ENCODE measurements at places on chromosomes 5 and 9. TPM values are rescaled to one million over a fixed set of nuclear protein-coding genes. Genes with fewer than 3 reads are reported as not detected.
A peak's percentile ranks its signal among the peaks of the same experiment; 100 is the strongest.

GRCh38 chr5:102857076-102857818 lies 102.1 kb downstream of the PAM start:
- no peak for DNase-seq

GRCh38 chr9:136381311-136381710 lies 7.8 kb upstream of the CARD9 start:
- DNase-seq, result no peak

DNA sequence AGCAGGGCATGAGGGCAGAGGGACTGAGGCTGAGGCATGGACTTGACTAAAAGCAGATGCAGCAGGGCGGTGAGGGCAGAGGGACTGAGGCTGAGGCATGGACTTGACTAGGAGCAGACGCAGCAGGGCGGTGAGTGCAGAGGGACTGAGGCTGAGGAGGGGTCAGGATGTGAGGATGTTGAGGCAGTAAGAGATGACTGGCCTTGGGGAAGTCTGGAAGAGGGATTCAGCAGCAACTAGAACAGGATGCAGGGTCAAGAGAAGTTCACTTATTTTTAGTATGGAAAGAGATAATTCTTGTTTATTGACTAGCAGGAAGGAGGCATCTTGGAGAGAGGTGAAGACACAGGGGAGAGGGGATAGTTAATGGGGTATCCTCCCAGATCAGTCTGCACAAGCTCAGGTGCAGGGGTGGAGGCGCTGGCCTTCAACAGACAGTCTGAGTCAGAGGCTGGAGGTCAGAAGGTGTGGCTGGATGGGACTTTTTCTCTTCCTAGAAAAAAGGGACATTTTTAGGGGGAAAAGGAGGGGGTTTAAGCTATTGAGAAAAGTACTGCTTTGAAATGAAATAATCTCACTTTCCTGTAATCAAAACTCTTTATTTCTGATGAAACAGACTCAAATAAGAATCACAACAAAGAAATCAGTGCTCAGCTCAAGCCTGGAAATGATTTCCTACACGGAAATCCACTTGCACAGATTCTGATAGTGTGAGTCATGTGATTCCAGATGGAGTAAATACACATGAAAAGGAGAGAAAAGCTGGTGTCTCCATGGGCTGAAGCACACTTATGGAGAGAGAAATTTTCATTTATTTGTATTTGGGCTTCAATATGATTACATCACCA lies 130.9 kb downstream of the PALM2AKAP2 start:
- DNase-seq, result peak; percentile 88

DNA sequence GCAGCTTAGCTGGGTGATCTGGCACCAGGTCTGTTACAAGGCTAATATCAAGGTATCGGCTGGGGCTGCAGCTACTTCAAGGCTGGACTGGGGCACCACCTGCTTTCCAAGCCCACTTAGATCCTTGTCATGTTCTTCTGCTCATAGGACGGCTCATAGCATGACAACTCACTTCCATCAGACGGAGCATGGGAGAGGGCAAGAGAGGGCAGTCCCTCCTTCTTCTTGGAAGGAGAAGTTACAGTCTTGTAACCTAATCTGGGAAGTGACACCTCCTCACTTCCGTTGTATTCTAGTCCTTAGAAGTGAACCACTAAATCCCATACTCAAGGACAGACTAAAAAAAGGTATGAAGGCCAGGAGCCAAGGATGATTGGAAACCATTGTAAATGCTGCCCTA lies 258.2 kb downstream of the MAST4 start:
- no peak for DNase-seq

DNA sequence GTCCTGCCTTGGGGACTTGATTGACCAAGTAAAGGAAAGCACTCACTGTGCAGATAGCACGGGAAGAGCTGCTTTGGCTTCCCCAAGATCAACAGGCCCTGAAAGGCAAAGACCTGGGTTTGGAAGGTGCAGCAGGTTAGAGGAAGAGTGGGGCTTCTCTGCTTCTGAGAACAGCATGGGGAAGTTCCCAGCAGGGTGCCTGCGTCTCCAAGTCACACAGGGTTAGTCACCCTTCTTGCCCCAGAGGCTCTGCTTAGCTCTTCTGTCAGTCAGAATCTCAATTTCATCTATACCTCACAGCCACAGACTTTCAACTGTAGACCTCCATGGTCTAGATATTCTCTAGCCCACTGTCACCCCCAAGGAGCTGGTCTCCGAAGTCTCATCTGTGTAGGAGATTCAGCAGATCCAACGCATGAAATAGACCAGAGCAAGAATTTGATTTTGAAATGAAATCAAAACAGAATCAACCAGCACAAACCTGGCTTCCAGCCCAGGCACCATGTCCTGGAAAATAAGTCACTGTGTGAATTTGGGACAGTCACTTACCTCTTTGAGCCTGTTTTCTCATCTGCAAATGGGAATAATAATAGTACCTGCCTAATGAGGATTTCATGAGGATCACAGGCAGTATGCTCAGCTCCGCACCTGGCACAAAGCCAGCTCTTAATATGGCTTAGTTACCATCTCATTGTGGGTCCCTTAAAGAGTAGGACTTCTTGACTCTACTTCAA lies 64.0 kb downstream of the SFXN1 start:
- DNase-seq, result no peak

DNA sequence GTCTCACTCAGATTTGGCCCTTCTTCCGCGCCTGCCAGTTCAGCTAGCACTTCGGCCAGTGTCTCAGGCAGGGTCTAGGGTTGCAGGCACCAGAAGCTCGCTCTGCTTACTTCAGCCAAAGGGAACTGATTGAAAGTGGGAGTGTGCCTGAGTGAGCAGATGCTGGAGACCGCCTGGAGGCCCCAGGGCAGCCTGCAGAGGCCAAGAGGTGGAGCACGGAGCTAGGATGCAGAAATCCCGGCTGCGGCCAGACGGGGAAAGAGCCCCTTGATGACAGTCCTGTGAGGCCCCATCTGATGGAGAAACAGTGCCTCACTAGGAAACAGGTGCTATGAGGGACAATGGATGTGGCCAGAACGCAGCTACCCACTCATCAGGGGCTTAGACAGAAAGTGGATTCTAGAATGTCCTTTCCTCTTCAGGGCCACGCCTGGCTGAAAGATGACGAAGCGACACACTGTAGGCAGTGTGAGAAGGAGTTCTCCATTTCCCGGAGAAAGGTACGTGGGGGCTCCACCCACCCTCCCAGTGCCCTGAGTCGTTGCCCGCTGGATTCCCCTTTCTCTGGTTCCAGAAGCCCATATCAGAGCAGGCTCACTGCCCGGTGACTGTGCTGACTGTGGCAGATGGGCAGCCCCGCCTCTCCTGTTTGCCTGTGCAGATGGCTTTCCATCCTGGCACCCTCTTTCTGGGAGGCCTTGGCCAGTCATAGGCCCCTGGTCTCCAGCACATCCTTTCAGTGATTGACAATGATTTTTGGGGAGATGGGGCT lies 16.1 kb downstream of the HNRNPH1 start:
- no peak for DNase-seq

GRCh38 chr9:25703701-25704357 lies 25.6 kb upstream of the TUSC1 start:
- DNase-seq, result peak; percentile 44

DNA sequence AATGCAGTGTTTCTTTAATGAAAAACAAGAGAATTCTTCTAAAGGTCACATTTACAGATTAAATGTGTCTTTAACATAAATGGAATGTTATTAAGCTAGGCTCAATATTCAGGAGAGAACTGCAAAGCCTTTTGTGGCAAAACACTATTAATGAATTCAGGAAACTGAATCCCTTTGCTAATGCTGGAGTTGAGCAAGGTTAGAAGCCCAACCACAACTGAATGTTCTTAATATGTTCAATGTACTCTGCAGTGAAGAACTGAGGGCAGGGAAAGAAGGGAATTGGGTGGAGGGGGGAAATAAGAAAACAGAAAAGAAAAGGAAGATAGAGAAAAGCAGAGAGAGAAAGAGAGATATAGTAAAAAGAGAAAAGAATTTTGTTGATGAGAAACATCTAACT lies 276.7 kb upstream of the TMEM161B start:
- no peak for DNase-seq

DNA sequence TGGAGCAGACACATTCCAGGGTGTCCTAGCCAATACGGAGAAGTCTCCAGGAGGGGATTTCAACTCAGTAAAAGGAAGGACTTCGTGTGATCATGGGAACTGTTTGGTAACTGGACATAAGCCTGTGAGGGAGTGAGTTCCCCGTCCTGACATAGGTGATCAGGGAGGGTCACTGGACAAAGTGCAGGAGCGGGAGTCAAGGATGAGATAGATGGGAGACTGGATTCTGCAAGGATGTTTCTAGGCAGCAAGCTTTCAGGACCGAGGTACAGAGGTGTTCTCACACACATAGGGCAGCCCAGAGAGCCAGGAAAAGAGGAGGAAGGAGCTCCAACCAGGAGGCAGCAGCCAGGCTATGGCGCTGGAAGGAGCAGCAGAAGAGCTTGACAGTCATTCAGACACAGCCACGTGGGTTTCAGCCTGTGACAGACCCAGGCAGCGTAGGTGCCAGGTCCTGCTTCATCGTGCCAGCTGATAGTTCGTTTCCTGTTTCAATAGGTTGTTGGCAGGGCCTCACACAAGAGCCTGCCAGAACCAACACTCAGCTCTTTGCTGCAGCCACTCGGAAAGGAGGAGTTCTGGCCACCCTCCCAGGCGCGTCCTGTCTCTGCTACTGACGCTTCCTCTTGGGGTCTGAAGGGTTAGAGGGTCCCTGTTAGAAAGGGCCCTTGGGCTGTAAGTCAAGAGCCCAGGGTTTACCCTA lies 84.1 kb downstream of the AMBP start:
- peak; percentile 67 for DNase-seq

DNA sequence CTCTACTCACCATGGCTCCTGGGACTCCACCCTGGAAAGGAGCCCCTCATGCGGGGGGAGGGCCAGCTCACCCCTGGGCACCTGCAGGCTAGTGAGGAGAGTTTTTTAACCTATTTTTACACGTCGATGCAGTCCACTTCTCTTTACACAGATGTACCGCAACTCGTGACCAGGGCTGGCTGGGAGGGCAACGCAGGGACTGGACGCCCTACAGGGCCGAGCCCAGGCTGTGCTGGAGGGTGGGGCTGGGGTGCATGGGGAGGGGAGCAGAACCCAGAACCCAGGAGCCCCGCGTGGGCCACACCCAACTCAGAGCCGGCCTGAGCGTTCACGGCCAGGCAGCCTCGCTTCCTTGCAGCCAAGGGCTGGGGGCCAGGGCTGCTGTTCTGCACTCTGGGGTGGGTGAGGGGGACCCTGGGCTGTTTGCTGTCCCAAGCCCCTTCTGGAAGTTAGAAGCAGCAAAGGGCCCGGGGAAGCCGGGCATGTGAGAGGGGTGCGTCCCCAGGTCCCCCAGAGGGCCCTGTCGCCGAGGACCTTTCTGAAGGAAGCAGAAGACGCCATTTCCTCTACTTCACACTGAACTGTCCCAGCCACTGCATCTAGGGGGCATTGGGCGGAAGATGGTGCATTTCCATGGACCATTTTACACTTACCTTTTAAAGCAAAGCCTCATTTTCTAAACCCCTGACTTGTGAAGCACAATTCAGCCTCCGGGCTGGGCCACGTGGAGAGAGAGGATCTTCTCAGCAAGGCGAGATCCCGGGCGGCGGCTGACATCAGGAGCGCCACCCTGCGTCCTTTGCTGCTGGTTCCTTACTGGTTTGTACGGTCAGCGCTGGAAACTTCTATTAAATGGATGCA lies 90.5 kb downstream of the KCNT1 start:
- DNase-seq, result no peak

DNA sequence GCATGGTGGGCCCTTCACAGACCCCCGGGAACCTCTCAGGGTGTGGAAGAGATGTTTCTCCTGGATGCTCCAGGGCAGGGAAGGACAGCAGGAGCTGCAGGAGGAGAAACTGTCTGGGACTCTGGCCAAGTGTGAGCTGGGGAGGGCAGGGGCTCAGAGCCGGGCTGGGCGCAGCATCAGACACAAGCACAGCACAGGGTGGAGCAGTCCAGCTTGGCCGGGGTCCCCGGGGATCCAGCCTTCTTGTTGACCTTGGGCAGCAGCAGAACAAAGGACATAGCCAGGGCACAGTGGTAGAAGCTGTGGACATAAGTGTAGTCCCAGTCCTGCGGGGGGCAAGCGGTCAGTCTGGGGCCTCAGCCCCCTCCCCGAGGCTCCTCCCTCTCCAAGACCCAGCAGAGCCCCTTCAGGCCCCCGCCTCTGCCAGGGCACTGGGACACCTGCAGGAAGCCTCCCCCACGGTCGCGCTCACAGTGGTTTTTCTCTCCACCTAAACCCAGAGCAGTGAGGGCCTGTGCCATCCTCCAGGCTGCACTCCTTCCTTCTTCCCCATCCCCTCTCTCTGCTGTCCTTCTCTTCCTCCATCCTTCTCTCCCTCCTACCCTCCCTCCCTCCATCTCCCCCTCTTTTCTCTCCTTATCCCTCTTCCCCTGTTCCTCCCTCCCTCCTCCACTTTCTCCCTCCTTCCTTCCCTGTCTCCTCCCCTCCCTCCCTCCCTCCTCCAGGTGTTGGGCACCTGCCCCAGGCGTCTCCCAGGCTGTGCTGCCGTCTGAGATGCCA lies 10.1 kb downstream of the MYMK start:
- no peak for DNase-seq

GRCh38 chr9:33517373-33517772 lies 6.7 kb upstream of the ANKRD18B start:
- DNase-seq, result peak; percentile 60

DNA sequence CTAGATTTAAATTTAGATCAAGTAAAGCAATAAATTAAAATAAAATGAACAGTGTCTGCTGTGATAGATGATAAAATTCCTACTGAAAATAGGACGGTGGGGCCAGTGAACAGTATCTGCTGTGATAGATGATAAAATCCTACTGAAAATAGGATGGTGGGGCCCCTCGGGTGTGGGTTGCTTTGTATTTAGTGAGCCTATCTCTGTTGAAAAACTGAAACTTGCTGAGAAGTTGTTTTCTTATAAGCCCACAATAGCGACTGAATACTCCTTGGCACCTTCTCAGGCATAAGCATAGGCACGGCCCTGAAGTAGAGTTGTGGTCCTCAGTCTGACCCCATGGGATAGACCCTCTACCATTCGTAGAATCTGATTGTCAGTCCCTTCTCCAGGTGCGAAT lies 5.7 kb downstream of the SDHA start:
- no peak for DNase-seq

GRCh38 chr9:86713470-86713869 lies 233.8 kb downstream of the GAS1 start:
- peak; percentile 83 for DNase-seq

GRCh38 chr5:176877793-176878331 lies 21.3 kb downstream of the HK3 start:
- DNase-seq, result no peak

The SPINK6 gene
- total RNA-seq, result not detected

The PCDHB10 gene
- total RNA-seq, result 0.18 TPM

The SPAAR gene
- 0.18 TPM for total RNA-seq

The CCNJL gene
- 2.0 TPM for total RNA-seq

The PCDHB15 gene
- 0.28 TPM for total RNA-seq

The ACTL7A gene
- not detected for total RNA-seq

The NUTM2F gene
- total RNA-seq, result not detected

The COL5A1 gene
- 21.1 TPM for total RNA-seq

The HAPLN1 gene
- total RNA-seq, result 0.56 TPM

The ARL14EPL gene
- not detected for total RNA-seq

The STING1 gene
- total RNA-seq, result 20.6 TPM

Data from IMR-90 (cell line).